ENCODE measurements at places on chromosomes 7 and 10. TPM values are rescaled to one million over a fixed set of nuclear protein-coding genes. Genes with fewer than 3 reads are reported as not detected.

PDE1C gene
- total RNA-seq, result 39.1 TPM

TSPAN33 gene
- 5.6 TPM for total RNA-seq

OR2A7 gene
- 0.94 TPM for total RNA-seq

RSBN1L gene
- 77.9 TPM for total RNA-seq

LRRC18 gene
- total RNA-seq, result not detected

ITPRID1 gene
- total RNA-seq, result 5.3 TPM

HECW1 gene
- total RNA-seq, result 107 TPM

SAMD9 gene
- 1.6 TPM for total RNA-seq

TRPV6 gene
- total RNA-seq, result 0.94 TPM

IL6 gene
- not detected for total RNA-seq

CPN1 gene
- total RNA-seq, result not detected

TACC2 gene
- 47.6 TPM for total RNA-seq

AKR1C8 gene
- total RNA-seq, result not detected
